NCI-H2107 (cell line): ENCODE measurements at places on chromosomes 12 and 14.

GRCh38 chr14:100071545-100071944 lies 6.3 kb downstream of the EVL start:
- no peak for DNase-seq

GRCh38 chr12:112296183-112296582 lies 86.0 kb downstream of the HECTD4 start:
- no peak for DNase-seq

DNA sequence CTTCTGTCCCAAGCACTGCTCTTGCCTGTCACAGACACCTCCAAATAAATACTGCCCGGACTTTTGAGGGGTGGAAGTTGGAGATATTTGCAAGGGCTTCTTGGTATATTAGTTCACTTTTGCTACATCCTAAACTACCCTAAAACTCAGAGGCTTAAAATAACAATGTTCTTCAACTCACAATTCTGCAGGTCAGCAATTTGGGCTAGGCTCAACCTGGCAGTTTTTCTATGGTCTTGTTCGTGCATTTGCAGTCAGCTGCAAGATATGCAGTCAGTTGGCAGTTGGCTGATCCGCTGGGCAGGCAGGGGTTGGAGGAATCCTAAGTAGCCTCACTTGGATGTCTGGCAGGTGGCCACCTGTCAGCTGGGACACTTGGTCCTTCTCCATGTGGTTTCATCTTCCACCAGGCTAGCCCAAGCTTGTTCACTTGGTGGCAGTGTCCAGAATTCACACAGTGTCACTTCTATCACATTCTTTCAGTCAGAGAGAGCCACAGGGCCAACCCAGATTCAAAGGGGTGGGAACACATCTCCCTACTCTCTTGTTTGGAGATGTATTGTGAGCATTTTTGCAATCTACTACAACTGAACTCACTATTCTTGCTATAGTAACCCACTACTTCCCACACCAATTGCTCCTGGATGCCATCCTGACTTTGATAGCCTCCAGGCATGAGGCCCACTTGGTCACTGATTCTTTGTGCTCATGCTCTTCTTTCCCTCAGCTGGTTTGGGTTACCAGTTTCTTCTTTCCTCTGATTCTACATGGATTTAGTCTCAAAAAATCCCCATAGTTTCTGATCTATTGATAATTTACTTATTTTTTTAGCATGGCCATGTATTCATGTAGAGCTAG lies 27.8 kb upstream of the CAPRIN2 start:
- DNase-seq: no peak

DNA sequence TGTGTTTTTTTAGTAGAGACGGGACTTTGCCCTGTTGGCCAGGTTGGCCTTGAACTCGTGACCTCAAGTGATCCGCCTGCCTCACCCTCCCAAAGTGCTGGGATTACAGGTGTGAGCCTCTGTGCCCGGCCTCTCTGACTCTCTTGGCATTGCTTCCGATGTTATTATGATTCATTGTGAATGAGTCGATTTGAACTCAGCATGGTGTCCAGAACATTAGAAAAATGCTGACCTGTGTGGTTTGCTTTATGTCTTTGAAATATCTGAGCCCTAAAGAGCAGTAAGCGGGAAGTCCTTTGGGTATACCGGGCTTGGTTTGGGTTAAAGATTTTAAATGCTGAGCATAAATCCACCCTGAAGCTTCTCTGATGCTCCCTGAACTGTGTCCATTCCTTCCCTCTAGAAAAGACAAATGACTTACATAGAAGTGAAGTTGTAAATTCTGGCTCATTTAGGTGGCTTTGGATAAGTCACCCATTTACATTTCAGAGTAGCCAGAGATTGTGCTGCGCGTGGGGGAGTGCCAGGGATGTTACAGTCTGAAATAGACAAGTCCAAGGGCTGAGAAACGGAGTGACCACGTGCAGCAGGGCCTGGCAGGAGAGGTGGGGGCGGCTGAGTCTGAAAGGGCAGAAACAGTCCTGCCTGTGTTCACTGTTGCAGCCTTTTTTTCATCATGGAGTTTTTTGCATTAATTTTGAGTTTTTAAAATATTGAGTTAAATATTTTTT lies 39.6 kb downstream of the SLC15A4 start:
- no peak for DNase-seq

DNA sequence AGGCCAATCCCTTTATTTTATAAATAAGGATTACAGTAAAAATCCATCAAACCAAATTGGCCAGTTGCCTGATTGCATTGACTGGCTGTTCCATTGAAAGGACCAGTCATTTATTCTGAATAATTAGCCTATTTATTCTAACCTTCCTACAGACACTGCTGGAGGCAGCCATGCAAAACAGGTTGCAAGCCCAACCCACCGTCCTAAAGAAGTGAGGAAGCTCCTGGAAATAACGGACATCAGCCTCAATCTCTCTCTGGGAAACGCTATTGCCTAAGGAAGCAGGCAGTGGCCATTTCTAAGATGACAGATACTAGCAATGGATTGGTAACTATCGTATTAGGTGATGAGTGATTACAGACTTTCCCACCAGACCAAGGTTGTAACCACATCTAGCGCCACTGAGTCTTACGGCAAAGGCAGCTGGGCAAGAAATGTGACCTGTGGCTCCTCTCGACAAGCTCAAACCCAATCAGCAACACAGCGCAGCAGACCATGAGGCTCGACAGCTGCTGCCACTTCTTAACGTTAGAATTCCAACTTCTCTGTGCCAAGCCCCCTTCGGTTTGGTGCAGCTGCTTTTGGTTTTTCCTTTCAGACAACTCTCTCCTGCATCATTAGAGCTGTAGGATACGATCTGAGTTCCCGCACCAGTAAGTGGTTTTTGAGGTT lies 134.2 kb downstream of the KCNK10 start:
- DNase-seq: no peak

GRCh38 chr12:8590842-8591545 lies 21.7 kb downstream of the AICDA start:
- DNase-seq: no peak

- no peak for DNase-seq
These were observed at the start of gene RFX4 for GRCh38 chr12:106582641-106583230. Gene RFX4, plus strand, starts transcription at chr12:106583004. Its CDS starts 317 bp downstream, at chr12:106583321.

DNA sequence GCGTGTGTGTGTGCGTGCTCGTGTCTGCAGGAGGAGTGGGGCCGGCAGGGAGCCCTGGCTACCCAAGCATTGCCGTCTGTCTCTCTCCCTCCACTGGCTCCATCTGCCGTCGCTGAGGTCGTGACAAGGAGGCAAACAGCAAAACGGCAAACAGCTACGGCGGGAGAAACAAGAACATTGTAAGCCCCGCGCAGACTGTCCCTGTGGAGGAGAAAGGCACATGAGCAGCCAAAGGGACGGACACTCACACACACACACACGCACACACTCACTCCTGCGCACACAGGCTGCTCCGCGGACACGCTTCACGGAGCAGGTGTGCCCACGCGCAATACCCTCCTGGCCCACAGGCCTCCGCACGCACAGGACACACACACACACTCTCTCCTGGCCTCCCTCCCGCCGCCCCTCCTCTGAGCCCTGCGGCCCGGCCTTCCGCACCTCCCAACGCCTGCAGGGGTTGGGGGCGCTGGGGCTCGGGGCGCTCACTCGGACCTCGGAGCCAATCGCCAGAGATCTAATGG lies 905 bp downstream of the CISTR start:
- DNase-seq: no peak

GRCh38 chr12:7162691-7163114 lies 26.8 kb upstream of the PEX5 start:
- peak; percentile 84 for DNase-seq

DNA sequence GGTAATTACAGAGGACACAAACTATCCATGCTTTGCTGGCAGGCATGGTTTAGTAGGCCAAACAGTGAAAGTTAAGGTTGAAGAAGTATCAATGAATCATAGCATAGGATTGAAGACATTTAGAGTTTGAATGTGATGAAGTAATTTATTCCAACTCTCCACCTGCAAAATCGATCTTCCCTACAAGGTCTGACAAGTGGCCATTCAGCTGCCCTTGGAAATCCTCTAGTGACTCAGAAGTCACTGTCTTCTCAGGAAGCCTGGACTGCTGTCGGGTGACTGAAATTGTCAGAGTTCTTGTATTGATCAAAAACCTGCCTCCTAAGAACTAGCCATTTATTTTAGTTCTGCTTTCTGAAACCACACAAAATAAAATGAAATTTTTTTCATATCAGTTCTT lies 17.7 kb upstream of the STXBP6 start:
- DNase-seq: no peak

- peak; percentile 17 for DNase-seq
These were observed 6.6 kb downstream of the PPHLN1 start for GRCh38 chr12:42332301-42333285.

DNA sequence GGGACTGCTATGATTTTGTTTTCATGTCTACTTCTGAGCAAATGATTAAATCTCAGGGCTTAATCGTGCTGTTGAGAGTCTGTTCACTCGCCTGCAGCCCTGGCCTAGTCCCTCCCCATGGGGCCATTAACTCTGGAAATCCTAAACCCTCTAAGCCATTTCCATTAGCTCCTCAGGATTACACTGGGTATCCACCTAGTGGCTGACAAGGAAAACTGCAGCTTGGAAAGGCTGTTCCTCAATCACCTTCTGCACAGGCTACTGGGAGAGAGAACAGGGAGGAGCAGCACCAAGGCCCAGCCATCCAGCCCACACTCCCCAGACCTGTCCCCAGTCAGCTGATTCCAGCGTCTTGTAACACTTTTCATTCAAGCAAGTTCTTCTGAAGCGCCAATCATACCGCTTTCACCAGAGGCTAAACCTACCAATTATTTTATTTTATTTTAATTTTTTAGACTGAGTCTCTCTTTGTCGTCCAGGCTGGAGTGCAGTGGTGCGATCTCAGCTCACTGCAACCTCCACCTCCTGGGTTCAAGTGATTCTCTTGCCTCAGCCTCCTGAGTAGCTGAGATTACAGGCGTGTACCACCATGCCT lies 48.7 kb downstream of the NEUROD4 start:
- DNase-seq: peak; percentile 64

- no peak for DNase-seq
These were observed 25.2 kb downstream of the SERPINA1 start for GRCh38 chr14:94363151-94363624.

DNA sequence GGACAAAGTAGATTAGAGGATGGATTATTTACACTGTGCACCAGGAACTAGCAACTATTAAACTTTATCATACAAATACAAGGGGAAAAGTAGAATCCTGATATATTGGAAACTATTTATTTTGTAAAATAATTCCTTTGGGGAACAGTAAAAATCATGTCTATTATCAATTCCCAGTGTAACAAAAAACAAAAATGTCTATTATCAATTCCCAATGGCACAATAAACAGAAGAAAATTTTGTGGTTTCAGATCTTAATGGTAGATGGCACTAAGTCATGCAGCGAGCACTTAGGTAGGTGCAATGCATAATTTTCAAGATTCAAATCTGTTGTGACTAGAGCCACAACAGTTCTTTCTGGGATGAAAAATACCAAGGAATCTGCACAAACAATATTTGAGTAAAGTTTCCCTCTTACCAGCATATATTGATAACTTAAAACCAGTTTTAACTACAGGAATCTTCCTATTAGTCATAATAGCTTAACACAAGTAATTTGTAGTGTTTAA lies 13.7 kb downstream of the CFL2 start:
- no peak for DNase-seq

- DNase-seq: no peak
These were observed 39.5 kb downstream of the TPCN1 start for GRCh38 chr12:113260636-113261300.

GRCh38 chr12:1870086-1870485 lies 48.4 kb downstream of the CACNA2D4 start:
- DNase-seq: no peak

DNA sequence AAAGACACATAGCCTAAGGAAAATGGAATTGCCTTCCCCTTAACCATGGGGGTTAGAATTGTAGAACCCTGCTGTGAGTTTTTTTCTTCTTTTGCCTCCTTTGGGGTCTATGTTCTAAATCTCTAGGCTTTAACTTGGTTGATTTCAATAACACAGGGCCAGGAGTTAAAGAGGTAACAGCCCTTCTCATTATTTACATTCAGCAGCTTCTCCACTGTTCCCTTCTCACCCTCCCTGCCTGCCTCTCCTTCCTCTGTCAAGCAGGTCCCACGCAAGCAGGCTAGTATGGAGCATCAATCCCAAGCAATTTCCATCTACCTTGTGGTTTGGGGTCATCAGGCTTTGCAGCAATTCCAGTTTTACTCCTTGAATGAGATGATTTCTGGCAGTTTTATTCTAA lies 236.1 kb upstream of the G2E3 start:
- no peak for DNase-seq

- DNase-seq: no peak
These were observed 129.7 kb downstream of the PAX9 start for GRCh38 chr14:36791402-36791801.

GRCh38 chr12:65391711-65392110 lies 113.2 kb downstream of the MSRB3 start:
- no peak for DNase-seq

GRCh38 chr12:75695926-75696325 lies 184.5 kb upstream of the KRR1 start:
- no peak for DNase-seq
